GM18507 (cell line): ENCODE measurements at places on chromosomes 3 and 15.

DNA sequence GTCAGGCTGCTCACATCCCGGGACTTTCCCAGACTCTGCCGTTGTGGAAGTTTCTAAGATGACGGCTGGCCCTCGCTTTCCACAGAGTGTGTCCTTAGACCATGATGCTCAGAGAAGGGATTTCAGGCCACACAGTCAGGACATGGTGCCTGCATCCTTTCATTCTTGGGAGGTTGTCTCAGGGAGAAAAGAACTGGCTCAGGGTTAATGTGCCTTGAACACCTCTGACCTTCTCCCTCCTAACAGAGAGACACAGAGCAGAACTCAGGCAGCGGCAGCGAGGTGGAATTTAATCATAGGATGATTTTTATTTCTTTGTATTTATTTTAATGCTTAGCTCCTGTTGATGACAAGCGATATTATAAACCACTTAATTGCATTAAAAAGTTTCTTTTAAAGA is 96.9 kb upstream of the ATP2B2 start:
- no peak for DNase-seq

- DNase-seq: no peak
Observed at GRCh38 chr3:51378065-51378464, 7.0 kb upstream of the MANF start.

DNA sequence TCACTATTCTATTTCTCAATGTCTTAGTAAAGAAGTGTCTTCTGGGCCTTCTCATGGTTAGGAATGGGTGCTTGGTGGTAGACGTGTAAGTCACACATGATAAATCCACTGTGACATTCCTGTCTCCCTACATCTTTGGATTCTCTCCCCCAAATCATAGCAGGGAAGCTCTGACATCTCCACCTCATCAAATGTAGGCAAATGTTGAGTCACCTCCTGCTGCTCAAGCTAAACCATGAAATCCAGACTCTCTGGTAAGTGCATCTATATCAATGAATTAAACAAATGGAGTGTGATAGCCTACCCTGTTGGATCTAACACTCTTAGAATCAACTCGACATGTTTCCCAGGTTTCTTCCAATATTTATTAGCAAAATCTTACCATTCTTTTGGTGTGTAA is 42.8 kb upstream of the RPL35A start:
- DNase-seq: no peak

- no peak for DNase-seq
Observed at GRCh38 chr3:101262393-101263240, 57.8 kb downstream of the IMPG2 start.

- DNase-seq: no peak
Observed at GRCh38 chr3:29344935-29345334, 64.1 kb downstream of the RBMS3 start.

GRCh38 chr3:153410517-153410916 is 248.5 kb downstream of the RAP2B start:
- no peak for DNase-seq

- no peak for DNase-seq
Observed at GRCh38 chr15:74252291-74252690, 16.2 kb downstream of the CCDC33 start.

DNA sequence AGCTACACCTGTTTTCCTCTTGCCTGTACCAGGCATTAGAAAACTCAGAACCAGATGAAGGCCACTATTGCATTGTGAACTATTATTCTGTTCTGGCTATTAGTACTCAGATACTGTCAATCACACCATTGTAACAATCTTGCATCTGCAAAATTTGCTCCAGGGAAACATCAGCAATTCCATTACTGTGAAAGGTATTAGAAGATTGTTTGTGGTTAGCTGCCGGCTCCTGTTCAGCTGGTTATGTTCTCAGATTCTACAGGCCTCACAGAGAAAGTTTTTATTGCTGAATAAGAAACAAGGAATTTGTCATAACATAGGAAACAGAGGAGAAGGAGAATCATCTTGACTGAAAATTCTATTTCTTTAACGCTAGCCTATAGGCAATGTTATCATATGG is 179.9 kb downstream of the PLOD2 start:
- no peak for DNase-seq

DNA sequence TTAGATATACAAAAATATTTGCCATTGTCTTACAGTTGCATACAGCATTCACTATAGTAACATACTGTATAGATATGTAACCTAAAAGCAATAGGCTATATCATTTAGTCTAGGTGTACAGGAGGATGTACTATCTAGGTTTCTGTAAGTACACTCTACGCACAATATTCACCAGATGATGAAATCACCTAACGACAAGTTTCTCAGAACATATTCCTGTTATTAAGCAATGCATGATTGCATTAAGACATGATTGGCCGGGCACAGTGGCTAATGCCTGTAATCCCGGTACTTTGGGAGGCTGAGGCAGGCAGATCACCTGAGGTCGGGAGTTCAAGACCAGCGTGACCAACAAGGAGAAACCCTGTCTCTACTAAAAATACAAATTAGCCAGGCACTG is 14.5 kb upstream of the PRKCI start:
- DNase-seq: no peak

- DNase-seq: no peak
Observed at GRCh38 chr15:43346305-43346704, 15.9 kb upstream of the LCMT2 start.

GRCh38 chr15:39407116-39407515 is 173.8 kb upstream of the THBS1 start:
- DNase-seq: no peak

GRCh38 chr15:83088876-83089275 is 18.6 kb upstream of the TM6SF1 start:
- DNase-seq: no peak

- no peak for DNase-seq
Observed at GRCh38 chr3:117052395-117052794, 342.8 kb downstream of the TUSC7 start.

DNA sequence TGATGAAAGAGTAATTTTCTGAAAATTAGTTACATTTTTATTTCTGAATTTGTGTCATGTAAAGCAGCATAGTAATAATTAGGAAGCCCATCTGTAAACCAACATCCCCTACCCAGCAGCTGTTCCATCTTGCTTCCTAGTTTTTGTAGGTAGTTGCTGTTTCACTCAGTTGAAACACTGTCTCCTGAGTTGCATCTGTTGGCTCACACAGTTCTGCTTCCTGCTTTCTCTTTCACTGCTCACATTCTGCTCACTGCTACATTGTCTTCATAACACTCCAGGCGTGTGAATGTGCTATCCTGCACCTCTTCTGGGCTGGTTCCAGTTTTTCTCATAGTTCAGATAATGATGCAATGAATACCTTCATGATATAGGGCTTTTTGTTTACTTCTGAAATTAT is 123.4 kb downstream of the EPHB1 start:
- DNase-seq: no peak
